ENCODE measurements at places on chromosomes 3 and 15. TPM values are rescaled to one million over a fixed set of nuclear protein-coding genes. Genes with fewer than 3 reads are reported as not detected.

- peak; percentile 34 for DNase-seq
Measured at GRCh38 chr15:77496715-77497109, 76.0 kb downstream of the HMG20A start.

- DNase-seq: no peak
Measured at GRCh38 chr3:101892648-101893047, 43.3 kb downstream of the NFKBIZ start.

DNA sequence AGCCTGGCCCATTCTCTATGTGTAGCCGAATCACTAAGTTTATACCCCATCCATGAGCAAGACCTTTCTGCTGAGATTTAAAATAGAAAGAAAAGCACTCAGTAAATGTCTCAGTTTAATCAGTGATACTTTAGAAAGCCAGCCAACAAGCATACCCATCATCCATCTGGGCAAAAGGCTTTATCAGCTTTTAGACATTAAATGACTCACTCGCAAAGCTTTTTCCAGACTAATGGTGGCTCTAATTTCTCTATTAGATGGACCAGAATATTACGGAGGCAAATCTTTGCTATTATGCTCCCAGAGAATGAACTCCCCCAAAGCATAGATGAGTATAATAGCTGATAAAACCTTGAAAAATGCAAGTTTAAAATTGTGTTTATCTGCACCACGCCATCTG, 727.8 kb downstream of the GBE1 start:
- DNase-seq: no peak

DNA sequence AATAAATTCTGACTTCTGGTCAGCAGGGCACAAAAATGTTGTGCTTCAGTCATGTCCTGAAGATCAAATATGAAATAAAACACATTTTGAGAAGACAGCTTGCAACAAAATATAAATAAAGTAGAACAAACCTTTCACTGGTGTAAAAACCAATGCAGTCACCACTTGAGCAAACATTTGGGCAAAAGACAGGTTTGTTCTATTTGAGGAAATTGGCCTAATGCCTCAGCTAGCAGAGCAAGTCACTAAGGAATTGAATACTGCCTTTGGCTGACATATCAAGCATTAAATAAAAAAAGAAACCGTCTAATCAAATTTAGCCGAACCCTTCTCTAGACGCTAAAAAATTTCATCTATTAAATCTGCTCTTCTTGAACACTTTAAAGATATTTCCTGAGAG, 475.4 kb upstream of the CNTN3 start:
- DNase-seq: no peak

DNA sequence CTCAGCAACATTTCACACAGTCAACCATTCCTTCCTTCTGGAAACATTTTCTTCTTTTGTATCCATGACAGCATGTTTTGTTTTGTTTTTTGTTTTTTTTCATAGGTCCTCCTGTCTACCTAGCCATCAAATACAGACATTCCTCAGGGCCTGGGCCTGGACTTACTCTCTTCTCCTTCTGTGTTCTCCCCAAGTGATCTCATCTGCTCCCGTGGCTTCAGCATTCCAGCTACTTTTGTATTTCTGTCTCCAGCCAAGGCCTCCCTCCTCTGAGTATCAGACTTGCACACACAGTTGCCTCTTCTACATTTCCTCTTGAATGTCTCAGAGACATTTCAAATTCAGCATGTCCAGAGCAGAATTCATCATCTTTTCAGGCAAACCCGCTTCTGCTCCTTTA, 82.4 kb downstream of the HCN4 start:
- no peak for DNase-seq

DNA sequence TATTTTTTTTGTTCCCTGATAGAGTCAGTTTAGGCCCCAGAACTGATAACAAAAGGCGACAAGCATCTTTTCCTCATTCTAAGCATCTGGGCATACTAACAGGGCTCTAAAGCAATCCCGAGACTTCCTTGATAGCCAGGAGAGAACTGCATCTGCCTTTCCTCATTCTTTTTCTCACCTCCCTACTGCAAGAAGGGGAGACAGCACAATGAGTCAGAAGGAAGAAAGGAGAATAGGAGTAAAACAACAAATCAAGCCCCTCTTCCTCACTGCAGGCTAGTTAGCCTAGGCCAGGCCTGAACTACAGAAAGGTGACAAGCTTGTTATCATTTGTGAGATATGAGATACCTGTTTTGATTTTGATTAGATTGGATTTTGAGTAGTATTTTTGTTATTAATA, 97.9 kb downstream of the NAALADL2 start:
- no peak for DNase-seq

DNA sequence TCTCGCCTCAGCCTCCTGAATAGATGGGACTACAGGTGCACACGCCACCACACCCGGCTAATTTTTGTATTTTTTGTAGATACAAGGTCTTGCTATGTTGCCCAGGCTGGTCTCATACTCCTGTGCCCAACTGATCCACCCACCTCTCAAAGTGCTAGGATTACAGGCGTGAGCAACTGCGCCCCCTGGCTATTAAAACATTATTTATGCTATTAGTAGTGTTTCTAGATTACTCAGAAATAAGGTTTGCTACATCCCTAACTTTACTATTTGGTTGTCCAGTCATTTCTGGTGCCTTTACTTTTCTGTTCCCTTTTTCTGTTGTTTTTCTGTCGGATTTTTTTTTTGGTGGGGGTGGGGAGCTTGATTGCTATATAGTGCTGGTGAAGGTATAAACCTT, 393.6 kb upstream of the TPM1 start:
- DNase-seq: no peak

DNA sequence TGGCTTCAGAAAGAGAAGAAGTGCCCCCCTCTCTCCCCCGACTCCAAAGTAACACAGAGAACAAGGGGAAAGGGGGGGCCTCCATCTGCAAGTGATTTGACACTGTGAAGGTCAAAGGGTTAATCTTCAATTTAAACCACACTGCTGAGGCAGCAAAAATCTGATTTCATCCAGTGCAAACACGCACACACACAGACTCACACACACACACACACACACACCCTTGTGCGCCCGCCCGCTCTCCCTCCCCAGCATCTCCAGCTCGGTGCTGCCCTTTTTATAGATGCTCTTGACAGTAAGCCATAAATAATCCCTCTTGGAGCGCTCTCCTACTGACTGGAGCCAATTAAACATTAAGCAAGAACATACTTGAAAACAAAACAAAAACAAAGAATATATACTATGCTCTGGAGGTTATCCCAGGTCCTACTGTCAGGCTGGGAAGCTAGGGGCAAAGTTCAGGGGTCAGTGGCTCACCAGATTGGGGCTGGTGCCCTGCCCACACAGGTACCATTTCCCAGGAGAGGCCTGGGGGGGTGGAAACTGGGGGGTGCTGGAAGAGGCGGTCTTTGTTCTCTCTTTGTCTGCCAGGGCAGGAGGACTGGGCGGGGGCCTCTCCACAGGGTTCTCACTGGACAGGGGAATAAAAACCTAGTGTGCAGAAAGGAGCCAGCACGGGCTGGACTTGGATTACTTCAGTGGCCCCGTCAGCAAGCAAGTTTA, 16.3 kb downstream of the BMF start:
- DNase-seq: no peak

GRCh38 chr15:95669146-95669922, 661.2 kb upstream of the NR2F2 start:
- peak; percentile 24 for DNase-seq

GRCh38 chr3:40044487-40044886, 235.1 kb downstream of the MYRIP start:
- no peak for DNase-seq

DNA sequence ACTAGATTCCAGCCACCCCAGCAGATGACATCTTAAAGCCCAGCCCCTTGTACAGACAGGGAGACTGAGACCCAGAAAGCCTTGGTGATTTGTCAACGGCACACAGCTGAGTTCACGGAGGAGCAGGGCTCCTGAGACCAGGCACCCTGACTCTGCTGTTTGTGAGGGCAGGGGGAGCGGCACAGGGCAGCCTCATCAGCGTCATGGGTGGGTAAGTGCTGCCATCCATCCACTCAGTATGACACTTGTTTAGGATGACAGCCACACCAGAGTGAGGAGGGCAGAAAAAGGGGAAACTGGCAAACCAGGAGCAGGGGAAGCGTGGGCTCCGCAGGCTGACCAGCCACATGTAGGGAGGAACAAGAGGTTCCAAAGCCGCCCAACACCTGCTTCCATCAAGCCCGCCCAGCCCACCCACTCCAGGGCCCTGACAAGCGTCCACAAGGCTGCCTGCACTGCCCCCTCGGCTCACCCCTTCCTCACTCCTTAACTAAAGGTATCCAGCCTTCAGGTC, 19.9 kb downstream of the RBPMS2 start:
- no peak for DNase-seq

- no peak for DNase-seq
Measured at GRCh38 chr3:157174290-157174648, 14.3 kb upstream of the CCNL1 start.

- no peak for DNase-seq
Measured at GRCh38 chr3:39271363-39271914, 8.4 kb downstream of the CX3CR1 start.

DNA sequence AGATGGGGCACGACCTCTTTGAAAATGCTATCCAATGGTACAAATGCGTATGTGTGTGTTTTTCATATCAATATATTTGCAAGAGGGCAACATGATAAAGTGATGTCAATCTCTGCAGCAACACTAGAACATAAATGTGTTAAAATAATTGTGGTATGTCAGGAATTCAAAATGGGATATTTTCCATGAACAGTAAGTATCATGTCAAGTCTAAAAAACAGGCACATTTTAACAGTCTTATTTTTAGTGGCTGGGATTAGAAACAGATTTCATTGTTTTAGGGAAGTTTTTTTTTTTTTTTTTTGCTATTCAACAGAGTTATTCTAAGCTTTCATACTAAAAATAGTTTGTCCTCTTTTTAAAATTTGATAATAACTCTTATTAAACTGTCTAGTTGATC, 209.8 kb downstream of the GAP43 start:
- no peak for DNase-seq

DNA sequence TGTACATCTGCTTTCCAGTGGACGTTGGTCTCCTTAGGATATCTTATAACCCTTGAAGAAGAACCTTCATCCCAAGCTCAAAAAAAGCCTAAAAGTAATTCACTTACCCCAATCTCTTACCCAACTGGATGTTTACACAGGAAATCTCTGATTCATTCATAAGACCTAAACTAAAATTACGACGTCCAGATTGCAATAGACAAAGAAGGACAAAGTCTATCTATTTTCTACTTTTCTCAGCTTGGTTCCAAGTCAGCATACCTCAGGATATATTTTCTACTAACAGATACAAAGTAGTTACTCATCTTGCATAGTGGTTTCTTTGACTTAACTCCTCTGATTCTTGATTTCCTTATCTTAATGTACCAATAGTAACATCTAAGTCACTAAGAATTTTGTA, 669.9 kb downstream of the OTOL1 start:
- no peak for DNase-seq

DNA sequence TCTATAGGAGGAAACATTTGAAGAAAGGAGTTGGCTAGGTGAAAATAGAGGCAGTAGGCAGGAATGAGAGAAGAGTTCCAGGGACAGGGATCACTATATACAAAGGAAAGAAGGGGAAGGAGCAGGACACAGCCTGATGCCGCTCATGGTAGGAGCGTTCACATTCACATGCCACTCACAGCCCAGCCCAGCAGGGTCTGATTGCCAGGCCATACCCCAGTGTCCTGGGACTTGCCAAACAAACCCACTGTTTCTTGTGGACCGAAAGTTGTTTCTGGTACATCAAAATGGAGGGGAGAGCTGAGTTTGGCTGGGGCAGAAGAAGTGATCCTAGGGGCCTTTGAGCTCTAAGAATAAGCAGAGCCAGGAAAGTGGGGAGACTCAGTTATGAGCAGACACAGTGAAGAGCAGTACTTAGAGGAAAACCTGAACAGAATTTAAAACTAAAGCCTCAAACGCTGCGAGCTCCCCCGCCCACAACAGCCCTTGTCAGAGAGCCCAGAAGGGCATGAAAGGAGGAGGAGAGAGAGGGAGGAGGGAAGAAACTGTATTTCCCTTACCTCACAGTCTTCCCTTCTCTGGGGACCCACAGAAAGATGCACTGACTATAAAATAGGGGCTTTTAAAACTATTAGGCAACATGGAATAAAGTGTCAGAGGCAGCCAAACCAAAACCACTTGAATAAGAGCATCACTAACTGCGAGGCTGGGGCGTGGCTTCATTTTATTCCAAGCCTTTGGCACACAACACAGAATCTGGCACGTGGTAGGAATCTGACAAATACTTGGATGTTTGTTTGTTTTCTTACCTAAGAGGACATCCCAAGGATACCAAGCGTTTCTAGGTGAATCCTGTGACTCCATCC, 129.0 kb downstream of the RPL22L1 start:
- DNase-seq: no peak

GRCh38 chr3:156376199-156376598, 178.7 kb downstream of the SSR3 start:
- no peak for DNase-seq

- DNase-seq: no peak
Measured at GRCh38 chr3:133855772-133856171, 39.9 kb downstream of the RAB6B start.

Gene ERC2
- not detected for total RNA-seq

Gene CD276
- total RNA-seq: not detected

Gene STAC
- 0.62 TPM for total RNA-seq

Gene HAUS2
- total RNA-seq: 24.4 TPM

Gene IL5RA
- total RNA-seq: 3.7 TPM
